ENCODE measurements at places on chromosomes 12 and 14.

DNA sequence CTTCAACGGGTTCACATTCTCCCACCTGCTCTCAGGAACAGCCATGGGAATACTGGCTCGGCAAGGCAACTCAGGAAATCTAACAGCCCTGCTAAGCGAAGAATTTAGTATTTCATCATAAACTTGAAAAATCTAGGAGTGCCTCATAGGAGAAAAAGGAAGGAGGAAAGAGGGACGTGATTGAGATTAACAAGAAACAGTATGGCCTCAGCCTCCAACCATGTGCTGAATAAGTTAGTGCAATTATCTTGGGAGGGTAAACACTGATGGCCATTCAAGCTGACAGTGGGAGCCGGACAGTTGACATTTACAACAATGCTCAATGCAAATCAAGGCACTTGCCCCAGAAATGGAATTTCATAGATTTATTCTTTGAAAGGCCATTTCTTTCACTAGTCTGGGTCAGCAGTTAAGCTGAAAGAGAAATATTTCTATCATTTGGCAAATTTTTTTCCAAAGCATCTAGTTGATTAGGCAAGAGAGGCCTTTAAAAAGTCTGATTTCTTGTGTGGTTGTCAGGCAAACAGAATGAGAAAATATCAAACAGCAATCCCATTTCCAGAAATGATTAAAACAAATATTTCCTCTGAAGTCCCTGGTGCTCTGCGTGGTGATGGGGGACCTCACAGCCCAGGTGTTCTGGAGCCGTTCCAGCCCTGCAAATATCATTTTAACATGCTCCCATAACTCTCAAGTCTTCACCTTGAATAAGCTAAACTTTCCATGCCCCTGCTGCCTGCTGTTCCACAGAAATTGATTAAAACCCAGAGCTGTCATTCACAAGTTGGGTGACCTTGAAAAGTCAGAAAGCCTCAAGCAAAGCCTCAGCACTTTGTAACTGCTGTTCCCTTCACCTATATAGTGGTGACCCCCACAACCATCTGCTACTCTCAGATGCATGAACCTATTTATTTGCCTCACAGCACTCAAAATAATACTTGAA is 121.6 kb downstream of the PHLDA1 start:
- no peak for DNase-seq

- no peak for DNase-seq
Measured at GRCh38 chr14:24829862-24830261, 195.9 kb upstream of the GZMB start.

DNA sequence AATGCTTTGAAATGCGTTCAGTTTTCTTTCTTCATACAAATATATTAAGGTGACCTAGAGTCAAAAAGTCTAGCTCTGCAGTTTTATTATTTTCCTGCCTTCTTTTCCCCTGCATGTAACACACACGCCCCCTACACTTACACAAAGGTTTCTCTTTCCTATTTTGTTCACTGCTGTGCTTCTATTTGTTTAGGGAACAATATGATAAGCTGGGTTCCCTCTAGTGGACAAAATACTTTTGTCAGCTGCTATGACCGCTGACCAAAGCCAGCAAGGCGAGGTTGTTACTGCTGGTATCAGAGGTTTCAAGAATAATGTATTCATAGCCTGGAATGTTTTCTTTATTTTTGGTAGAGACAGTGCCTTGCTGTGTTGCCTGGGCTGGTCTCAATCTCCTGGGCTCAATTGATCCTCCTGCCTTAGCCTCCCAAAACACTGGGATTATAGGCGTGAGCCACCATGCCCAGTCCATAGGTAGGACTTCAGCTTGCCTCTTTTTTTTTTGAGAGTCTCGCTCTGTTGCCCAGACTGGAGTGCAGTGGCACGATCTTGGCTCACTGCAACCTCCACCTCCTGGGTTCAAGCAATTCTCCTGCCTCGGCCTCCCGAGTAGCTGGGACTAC is 33.4 kb downstream of the FNTB start:
- DNase-seq: no peak

- no peak for DNase-seq
Measured at GRCh38 chr12:74889563-74890236, 319.9 kb downstream of the KCNC2 start.

GRCh38 chr12:51323317-51323960 is 535 bp downstream of the BIN2 start:
- no peak for DNase-seq

DNA sequence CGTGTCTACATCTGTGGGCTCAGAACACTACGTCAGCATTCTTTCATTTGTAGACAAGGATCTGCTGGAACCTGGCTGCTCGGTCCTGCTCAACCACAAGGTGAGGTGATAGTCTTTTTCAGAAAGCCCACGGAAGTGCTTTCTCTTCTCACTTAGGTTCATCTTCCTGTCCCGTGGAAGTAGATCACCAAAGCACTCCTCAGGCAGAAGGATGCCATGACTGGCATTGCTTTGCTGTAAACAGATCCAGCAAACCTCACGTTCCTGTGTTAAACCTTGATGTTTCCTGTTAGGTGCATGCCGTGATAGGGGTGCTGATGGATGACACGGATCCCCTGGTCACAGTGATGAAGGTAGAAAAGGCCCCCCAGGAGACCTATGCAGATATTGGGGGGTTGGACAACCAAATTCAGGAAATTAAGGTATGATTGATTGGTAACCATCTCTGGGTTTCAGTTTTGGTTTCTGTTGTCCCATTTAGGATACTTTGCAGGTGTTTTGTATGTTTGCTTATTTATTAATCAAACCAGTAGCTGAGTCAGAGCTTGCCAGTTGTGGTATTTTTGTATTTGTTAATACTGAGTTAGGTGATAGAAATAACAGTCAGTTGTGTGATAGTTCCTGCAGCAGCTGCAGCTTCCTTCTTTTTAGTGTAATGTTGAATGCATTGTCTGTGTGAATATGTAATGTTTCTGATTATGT is 7.5 kb downstream of the PSMC1 start:
- DNase-seq: no peak

DNA sequence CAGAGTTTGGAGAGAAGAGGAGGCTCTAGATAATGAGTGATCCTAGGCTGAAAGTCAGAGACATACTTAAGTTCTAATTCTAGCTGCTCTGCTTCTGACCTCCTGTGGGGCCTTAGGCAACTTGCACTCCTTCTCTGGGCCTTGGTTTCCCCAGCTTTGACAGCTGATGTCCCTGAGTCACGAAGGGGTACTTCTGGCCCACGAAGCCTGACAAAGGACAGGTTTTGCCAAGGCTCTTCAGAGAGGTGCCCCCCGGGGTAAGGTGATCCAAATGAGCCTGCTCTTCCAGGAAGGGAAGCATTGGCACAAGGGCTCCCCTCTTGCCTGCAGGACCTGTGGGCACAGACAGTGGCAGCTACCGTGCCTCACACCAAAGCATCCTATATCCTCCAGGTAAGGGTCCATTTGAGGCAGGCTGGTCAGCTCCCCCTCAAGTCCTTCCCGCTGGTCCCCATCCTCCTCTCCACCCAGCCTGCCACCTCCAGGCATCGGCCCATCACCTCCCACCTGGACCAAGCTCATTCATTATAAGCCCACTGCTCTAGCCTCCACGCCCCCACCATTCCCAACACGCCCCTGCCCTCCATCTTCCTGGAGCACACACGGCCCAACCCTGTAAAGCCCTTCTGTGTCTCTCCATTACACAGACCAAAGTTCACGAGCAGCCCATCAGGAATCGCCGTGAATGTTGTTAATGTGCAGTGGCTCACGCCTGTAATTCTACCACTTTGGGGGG is 1.9 kb upstream of the PPP1R13B start:
- no peak for DNase-seq
